ENCODE measurements at places on chromosomes 7 and 10.

GRCh38 chr10:73855413-73855812 is 18.9 kb downstream of the CAMK2G start:
- no peak for DNase-seq

- DNase-seq = no peak
Observed at GRCh38 chr7:117129521-117129955, 176.2 kb downstream of the ST7 start.

DNA sequence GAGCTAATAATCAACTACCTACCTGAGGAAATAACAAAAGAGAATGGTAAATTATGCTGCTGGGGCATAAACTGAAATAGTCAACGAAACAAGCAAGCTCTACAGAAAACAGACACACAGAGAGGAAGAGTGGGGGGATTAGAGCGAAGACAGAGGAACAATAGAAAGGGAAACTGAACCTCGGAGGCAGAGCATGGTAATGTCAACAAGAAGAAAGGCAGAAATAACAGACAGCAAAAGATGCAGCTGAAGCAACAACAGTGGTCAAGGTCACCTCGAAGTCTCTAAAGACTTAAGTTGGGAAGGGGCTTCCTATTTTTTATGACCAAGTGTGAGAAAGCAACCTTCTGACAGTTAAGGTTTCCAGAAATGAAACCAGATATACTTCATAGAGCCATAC is 177.0 kb downstream of the ZNF438 start:
- DNase-seq = no peak

GRCh38 chr7:155692317-155692716 is 47.9 kb downstream of the RBM33 start:
- no peak for DNase-seq

DNA sequence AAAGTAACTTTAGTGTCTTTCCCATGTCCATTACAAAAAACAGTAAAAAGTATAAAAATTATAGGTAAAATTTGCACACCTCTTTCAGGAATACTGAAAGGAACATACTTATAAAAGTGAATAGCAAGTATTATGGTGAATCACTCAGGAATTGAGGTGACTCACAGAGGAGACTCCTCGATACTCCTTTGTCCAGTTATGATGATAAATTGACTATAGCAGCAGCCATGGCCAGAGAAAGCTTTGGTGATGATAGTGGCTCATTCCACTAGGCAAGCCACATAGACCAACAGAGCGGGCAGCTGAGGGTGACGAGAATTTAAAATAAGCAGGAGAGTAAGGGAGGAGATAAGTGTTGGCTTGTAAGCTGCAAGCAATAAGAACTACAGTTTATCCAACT is 1231.1 kb upstream of the CELF2 start:
- peak; percentile 29 for DNase-seq

DNA sequence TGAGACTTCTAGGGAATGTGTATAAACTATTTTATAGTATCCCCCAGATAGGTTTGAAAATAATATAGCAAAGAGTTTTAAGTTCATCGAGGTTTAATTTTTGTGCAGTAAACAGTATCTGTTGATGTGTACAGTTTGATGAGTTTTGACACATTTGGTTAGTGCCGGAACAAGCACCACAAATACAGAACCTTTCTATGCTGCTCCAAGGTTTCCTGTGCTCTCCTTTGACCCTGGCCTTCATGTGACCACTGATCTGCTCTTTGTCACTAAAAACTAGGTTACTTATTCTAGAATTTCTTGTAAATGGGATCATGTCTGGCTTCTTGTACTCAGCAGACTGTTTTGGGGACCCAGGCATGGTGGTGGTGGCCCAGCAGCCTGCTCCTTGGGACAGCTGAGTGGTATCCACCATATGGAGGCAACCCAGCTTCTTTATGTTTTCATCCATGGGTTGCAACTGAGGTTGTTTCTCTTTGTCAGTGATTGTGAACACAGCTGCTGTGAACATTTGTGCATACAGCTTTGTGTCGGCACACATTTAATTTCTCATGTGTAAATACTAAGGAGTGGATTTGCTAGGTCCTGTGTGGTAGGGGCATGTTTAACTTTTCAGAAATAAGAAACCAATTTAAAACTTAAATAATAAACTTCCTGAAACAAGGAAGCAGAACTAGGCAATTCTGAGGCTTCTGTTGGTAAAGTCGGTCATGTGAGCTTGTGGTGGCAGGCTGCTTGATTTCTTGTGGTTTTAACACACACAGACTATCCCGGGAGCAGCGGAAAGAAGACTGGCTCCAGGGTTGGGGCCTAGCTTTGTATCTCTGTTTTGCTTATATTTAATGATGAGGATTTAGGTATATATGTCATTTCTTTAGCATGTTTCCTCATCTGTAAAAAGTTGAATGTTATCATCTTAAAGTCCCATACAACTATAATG is 219.4 kb downstream of the ABCA13 start:
- no peak for DNase-seq

GRCh38 chr7:131691454-131692130 is 135.2 kb upstream of the PODXL start:
- no peak for DNase-seq

DNA sequence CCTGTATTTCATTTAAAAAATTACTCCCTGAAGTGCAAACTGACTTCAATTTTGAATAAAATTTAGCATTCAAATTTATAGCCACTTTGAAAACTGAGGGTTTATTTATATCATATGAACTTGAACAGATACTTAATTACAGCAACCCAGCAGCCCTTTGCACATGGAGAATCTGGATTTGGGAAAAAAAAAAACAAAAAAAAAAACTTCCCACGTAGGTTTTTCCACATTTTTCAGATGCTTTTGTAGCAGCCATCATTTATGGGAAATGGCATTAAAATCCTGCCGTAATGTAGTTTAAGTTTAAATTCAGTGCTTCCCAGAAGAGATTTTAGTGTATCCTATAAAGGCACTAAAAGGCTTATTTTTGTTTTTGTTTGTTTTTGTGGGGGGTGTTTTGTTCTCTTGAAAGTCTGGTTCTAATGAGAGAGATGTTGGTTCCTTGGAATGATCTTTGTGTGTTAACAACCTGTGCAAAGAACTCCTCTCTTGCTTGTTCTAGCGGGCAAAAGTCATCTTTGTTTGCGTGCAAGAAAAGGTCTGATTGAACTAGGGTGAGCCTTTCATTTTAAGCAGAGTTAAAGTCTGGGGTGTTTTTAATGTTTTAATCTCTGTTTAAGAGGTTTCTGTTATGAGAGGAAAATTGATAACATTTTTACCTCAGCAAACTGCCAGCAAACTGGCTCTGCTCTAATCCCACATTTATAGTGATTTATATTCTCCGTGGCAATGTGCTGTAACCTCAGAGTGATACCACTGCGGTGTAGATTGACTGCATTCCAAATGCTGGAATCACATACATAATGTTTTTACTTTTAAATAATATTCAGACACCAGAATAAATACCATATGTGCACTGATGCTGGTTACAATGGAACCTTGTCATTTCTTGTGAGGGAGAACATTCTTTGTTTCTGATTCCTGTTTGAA is 105.5 kb downstream of the WNT2 start:
- DNase-seq = peak; percentile 70

DNA sequence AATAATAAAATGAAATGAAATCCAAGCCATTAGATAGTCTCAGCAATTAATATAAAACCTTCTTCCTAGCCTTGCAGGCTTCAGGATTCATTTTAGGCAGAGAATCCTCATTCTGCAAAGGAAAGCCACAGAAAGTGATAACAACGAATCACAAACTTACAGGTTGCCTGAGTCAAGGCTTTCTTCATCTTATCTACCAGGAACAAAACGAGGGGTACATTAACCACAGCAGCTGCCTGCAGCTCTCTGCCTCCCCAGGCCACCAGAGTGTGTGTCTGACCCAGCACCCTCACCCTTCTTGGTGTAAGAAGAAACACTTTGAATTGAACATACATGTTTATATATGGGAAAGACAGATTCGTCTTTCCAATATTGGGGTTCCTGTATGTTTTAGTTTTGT is 12.5 kb upstream of the TNS3 start:
- DNase-seq = no peak

- DNase-seq = no peak
Observed at GRCh38 chr10:100725071-100725471, 20.3 kb upstream of the PAX2 start.

- peak; percentile 22 for DNase-seq
Observed at GRCh38 chr7:94632338-94633013, 23.5 kb downstream of the SGCE start.

GRCh38 chr7:33039257-33039902 is 23.2 kb downstream of the NT5C3A start:
- peak; percentile 30 for DNase-seq

GRCh38 chr7:4198301-4198700 is 483.8 kb upstream of the FOXK1 start:
- DNase-seq = no peak

GRCh38 chr10:127694580-127695193 is 42.3 kb upstream of the FOXI2 start:
- DNase-seq = no peak

DNA sequence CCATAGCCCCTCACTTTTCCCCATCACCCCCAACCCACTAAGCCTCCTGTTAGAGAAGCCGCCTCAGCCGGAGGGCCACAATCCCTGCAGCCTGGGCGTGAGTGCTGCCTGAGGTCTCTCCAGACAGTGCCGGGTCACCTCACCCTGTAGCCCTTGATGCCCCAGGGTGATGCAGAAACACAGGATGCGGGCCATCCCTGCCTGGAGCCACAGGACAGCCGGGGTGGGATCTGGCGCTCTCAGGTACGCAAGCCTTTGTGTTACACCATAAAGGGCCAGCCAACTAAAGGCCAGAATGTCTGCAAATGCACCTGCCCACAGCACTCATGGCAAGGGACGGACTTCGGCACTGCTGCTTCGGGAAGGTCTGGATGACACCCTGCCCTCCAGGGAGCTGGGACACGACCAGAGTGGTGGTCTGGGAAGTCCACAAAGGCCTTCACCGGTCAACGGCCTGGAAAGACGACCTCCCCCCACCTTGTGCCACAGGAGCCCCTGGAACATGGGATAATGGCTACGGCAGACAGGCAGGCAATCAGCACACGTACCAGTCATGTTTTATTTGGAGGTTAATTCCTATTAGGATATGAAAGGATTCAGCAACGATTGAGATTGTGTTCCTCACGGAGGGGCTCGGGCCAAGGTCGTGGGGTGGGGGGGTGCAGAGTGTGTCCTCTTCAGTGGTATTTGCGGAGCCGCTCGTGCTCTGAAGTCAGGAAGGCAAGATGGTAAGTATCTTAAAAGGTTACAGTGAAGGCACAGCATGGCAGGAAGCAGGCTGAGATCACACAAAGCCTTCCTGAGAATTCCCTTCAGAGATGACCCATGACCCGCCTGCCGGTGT is 8.1 kb downstream of the ATP5MF start:
- DNase-seq = no peak

DNA sequence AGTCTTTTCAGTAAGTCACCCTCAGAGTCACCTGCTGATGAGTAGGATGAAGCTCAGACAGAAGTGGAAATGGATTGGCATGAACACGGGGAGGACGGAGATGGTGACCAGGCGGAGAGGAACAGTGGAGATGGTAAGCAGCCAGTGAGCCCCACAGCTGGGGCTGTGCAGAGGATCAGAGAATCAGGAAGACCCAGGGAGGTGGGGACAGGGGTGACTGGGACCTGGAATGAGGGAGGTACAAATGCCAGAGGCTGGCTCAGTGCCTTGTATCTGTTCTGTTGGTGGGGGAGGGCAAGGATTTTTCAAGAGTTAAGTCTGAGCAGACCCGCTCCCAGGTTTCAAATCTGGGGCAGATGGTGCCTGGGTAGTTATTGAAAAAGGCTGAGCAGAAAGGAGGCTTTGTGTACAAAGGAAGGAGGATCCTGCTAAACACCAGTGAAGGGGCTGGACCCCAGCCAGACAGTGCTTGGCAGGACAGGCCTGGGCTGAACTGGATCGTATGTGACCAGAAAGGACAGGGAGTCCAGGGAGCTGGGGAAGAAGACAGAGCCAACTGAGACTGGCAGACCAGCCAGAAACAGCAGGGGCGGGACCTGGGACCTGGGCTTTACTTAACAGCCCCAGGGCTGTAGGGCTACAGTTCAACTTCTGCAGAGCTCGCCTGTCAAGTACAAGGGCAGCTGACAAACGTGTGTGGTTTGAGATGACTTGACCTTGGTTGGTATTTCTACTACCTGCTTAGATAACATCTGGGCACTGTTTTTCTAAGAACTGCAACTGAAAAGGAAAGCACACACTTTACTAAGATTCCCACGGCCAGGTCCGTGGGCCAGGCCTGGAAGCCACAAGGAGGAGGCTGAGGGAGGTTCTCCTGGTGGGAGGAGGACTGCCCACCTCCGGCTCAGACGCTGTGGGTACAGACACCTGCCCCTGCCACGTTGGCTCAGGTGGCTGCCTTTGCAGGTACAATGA is 13.2 kb upstream of the FRMPD2 start:
- no peak for DNase-seq

GRCh38 chr7:65975814-65976445 is 6.1 kb downstream of the GUSB start:
- no peak for DNase-seq

DNA sequence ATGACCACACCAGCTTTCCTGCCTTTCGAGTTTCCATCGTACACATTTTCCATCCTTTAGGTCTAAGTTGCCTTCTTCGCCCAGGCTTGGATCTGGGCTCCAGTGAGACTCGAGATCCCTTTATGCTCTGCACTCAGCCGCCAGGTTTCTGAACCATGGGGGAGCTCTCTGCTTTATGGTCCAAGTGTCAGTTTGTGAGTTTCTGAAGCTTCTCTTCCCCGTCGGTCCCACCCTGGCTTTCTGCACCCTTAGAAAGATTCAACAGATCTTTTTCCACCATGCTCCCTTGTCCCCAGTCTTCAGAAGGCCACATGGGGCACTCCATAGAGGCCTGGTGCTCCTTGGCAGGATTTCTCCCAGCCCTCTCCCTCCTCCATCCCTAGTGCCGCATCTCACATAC is 402.0 kb downstream of the PTPRN2 start:
- no peak for DNase-seq

GRCh38 chr10:33826186-33826585 is 491.7 kb upstream of the NRP1 start:
- DNase-seq = no peak

DNA sequence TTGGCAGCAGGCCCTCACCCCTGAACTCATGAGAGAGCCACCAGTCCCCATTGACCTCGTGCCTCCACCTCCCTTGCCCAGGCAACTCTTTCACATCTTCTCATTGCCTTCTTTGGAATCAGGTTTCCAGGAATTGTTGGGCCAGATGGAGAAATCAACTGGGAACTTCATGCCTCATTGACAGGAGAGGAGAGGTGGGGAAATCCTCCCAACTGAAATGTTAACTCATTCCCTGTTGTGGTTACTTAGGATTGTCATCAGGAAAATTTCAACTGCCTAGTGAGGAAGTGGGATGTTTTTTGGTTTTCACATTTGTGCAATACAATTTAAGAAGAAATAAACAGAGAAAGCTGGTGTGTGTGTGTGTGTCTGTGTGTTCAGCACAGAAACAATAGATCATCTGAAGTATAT is 106.6 kb upstream of the INHBA start:
- DNase-seq = peak; percentile 61

All from GM03348 (cell line).